T-helper 1 cell treated with Interleukin-12 subunit alpha and Interleukin-12 subunit beta and Interleukin-4 antibody, amounts not matched to agents 30 ng/mL and 1 ng/mL, for 36 hours (primary cell): ENCODE measurements at places on chromosomes 12 and 14. TPM values are rescaled to one million over a fixed set of nuclear protein-coding genes. Genes with fewer than 3 reads are reported as not detected.

SARNP gene
- 69.9 and 72.7 TPM in 2 replicates for total RNA-seq

GPR84 gene
- 2.4 and 3.5 TPM in 2 replicates for total RNA-seq

ISM2 gene
- not detected in 2 replicates for total RNA-seq

KRT73 gene
- 0.61 and 0.78 TPM in 2 replicates for total RNA-seq

GLIPR1L1 gene
- total RNA-seq: not detected in 2 replicates

NOS1 gene
- total RNA-seq: not detected in 2 replicates

CD4 gene
- total RNA-seq: 274 and 279 TPM in 2 replicates

KICS2 gene
- total RNA-seq: 9.9 and 10.3 TPM in 2 replicates

TAS2R42 gene
- not detected in 2 replicates for total RNA-seq

NYNRIN gene
- total RNA-seq: 0.12 and 0.17 TPM in 2 replicates

GPX2 gene
- not detected in 2 replicates for total RNA-seq

COPS7A gene
- 29.5 and 30.6 TPM in 2 replicates for total RNA-seq

MMP17 gene
- total RNA-seq: 0.64 and 0.66 TPM in 2 replicates

SRGAP1 gene
- 0.07 and 0.22 TPM in 2 replicates for total RNA-seq

PAX9 gene
- total RNA-seq: 0.05 TPM in 1 of 2 replicates, not detected in the other

CNTN1 gene
- total RNA-seq: not detected in 2 replicates

ERBB3 gene
- total RNA-seq: 1.3 and 2.5 TPM in 2 replicates

ACSM4 gene
- total RNA-seq: not detected in 2 replicates

ZBTB42 gene
- 5.7 and 6.7 TPM in 2 replicates for total RNA-seq

EAPP gene
- total RNA-seq: 34.8 and 35.1 TPM in 2 replicates

C1QL4 gene
- total RNA-seq: not detected in 2 replicates

TAS2R20 gene
- 1.8 and 2.6 TPM in 2 replicates for total RNA-seq

REP15 gene
- total RNA-seq: 1.4 and 1.8 TPM in 2 replicates

TTC9 gene
- 12.5 and 13.0 TPM in 2 replicates for total RNA-seq

ADAMTS20 gene
- not detected in 2 replicates for total RNA-seq

MYF5 gene
- total RNA-seq: not detected in 2 replicates

SERPINA10 gene
- not detected in 2 replicates for total RNA-seq

RASSF9 gene
- total RNA-seq: not detected in 2 replicates

ADCY6 gene
- total RNA-seq: 0.22 and 0.32 TPM in 2 replicates

MDGA2 gene
- not detected in 2 replicates for total RNA-seq
